ENCODE measurements at places on chromosomes 11 and 22. TPM values are rescaled to one million over a fixed set of nuclear protein-coding genes. Genes with fewer than 3 reads are reported as not detected.

GRCh38 chr11:36098087-36098486 is 154.2 kb downstream of the LDLRAD3 start:
- peak; percentile 62 for DNase-seq

GRCh38 chr22:41340357-41340756 is 39.0 kb downstream of the ZC3H7B start:
- no peak for DNase-seq

DNA sequence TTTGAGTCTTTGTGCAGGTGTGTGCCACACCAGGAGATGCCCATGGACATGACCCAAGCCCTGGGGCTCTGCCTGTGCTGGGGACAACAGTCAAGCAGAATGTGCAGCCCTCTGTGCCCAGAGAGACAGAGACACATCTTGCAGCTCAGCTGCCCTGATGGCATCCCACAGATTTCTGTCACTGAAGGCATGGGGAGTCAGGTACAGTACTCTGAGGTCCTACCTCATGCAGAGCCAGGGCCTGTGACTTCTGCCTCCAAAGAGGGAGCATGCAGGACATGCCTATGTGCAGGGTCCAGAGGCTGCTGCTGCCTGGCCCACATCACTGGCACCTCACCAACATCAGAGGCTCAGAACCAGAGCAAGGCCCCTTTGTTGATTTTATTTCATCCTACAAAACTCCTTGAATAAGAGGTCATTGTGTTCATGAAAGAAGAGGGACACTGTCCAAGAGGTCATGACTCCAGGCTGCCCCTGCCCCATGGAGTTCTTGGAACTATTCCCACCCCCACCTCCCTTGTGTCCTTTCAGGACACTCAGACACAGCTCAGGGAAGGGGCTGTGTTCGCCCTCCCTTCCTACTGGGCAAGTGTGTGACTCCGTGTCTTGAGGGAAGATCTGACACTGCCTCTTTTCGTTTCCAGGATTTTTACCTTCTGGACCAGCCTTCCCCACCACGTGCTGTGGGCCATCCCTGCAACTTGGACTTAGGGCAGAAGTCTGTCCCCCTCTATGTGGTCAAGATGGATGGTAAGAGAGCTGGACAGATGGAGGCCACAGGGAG is 62.3 kb downstream of the BTG4 start:
- DNase-seq = no peak

Gene WNT11
- 20.0 TPM for total RNA-seq

Gene RIMBP3C
- total RNA-seq = not detected

Gene TRIM49
- total RNA-seq = not detected

Gene LBHD1
- 3.2 TPM for total RNA-seq

Gene APOL5
- not detected for total RNA-seq

- DNase-seq = peak; percentile 59
Observed at GRCh38 chr11:69292221-69292648, 1.7 kb upstream of the MYEOV start.

GRCh38 chr22:30941363-30941740 is 27.2 kb downstream of the MORC2 start:
- no peak for DNase-seq

DNA sequence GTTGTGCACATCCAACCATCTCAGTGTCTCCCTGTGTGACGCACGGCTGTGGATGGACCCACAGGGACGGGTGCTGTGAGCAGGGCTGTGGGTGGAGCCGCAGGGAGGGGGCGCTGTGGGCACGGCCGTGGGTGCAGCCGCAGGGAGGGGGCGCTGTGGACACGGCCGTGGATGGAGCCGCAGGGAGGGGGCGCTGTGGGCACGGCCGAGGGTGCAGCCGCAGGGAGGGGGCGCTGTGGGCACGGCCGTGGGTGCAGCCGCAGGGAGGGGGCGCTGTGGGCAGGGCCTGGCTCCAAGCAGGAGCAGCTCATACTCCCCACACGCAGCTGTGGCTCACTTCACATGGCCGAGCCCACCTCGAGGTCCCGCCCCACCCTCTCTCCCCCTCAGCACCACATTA is 6.0 kb upstream of the MAPK11 start:
- peak; percentile 78 for DNase-seq

GRCh38 chr22:31737932-31738331 is 12.0 kb downstream of the PRR14L start:
- DNase-seq = no peak

Gene FOLR3
- 1.8 TPM for total RNA-seq

- DNase-seq = no peak
Observed at GRCh38 chr11:115179636-115180035, 324.6 kb downstream of the CADM1 start.

Gene FXYD6
- total RNA-seq = 34.6 TPM

DNA sequence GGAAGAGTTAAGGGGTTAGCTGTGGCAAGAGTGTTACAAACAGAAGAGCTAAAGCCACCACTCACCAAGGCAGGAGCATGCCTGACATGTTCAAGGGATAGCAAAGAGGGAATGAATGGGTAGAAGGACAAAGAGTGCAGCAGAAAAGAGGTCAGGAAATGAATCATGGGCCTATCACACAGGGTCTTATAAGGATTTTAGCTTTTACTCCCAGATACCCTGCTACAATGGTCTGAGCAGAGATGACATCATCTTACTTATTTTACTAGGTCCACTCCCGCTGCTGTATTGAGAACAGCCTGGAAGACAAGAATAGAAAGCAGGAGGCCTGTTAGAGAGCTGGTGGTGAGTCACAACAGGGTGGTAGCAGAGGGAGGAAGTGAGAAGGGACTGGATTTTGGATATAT is 9.8 kb downstream of the TRAF6 start:
- DNase-seq = no peak

- peak; percentile 94 for DNase-seq
Observed at GRCh38 chr22:41946629-41947423, at the start of gene CENPM. Gene CENPM (minus strand): TSS chr22:41947152. CDS start chr22:41947076, 76 bp downstream.

DNA sequence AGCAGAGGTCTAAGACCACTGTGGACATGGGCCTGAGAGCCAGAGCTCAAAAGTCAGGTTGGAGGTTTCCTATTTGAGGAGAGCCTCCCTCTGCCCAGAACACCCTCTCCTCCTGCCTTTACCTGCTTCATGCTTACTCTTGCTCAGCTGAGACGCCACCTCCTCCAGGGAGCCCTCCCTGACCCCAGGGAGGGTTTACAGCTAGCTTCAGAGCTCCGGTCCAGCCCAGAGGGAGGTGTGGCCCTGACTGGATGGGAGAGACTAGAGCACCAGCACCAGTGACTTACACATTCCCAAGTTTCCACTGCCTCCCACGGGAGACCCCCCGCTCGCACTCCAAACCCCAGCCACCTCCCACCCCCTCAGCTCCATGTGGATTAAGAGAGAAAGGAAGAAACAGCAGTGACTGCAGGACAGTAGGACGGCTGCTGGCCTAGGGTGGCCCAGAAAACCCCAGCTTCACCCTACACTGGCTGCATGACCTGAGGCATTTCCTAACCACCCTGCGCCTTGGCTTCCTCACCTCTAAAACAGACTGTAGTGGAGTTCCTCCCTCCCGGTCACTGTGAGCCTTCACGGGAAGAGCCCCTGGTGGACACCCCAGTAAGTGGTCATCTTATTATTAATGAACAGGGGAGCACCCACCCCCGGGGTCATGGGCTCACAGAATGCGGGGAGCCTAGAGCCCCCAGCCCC is 24.5 kb upstream of the PDGFB start:
- no peak for DNase-seq

Gene LIPT2
- total RNA-seq = 3.3 TPM

Gene SOX10
- 1.2 TPM for total RNA-seq

GRCh38 chr11:131649856-131650255 is 279.4 kb downstream of the NTM start:
- DNase-seq = no peak

GRCh38 chr11:65931773-65932557 is 12.7 kb downstream of the DRAP1 start:
- DNase-seq = no peak

Gene GLB1L2
- total RNA-seq = 0.30 TPM

Gene MPPED2
- 8.9 TPM for total RNA-seq

DNA sequence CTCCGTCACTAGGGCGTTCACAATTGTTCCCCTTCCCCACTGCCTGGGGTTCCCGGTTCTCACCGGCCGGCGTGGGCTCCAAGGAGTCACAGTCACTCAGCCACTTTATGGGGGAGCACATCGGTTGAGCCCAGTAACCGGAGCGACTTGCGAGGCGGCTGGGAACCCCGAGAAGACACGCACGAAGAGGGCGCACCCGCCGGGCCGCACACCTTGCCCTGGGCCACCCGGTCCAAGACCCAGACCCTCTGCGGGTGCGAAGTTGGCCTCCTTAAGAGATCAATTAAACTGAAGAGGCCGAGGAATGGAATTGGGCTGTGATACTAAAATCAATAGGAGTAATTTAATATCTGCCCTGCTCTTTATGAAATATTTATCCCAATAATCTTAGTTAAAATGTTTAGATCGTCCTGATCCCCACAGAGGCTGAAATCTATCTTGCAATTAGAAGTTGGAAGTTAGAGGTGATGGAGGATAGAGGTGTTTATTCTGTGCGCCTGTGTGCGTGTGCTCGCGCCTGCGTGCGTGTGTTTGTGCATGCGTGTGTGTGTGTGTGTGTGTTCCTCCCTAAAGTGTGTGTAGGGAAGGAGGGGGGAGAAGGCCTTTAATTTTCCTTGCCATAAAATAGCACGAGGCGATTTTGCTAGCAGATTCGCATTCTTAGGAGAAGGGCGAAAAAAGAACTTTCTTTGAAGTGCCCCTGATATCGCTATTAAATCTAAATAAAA is 954 bp upstream of the MN1 start:
- no peak for DNase-seq

DNA sequence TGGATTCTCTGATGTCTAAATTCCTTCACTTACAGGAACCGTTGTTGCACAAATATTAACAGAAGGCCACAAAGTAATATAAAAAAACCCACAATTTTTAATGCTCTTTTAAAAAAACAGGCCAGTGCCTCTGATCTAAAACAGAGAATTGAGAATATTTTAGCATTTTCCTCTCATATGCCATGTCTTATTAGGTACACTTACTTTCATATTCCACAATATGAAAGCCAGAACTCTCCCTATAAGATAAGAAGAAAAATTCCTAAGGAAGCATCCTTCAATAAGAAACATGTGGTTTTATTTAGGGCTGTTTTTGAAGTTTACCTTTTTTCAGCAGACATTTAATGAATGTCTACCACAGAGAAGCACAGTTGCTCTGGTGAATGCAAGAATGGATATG is 214.5 kb downstream of the FAT3 start:
- DNase-seq = no peak

Gene NLRP6
- 0.11 TPM for total RNA-seq

DNA sequence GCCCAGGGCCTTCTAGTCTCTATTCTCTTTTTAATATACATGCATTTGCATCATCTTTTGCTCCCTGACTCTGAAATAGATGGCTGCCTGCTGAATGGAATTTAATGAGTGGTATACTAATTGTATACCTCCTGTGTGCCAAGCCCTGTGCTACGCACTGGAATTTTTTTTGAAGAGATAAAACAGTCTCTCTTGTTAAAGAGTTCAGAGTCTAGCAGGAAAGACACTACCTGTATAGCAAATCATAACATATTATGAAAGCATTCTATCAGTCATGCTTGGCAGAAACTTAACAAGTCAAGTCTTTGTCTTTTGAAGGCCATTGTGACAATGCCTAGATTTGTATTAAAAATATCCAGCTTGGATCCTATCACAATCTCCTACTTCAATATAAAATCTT is 63.7 kb upstream of the SESN3 start:
- DNase-seq = no peak

DNA sequence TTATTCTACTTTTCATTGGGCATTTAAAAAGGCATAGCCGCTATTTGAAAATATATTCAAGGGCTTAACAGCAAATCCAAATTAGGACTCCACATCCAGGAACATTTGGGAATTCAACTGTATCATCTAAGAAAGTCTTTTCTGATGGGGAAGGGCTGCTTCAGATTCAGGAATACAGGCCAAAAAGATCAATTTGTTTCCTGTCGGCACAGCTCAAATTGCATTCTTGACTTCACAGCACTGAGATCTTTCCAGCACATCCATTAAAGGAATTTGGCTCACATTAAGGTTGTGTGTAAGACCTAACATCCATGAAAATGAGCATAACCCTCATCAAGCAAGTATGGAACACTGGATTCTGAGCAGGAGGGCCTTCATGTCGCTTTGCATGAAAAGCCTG is 1169.5 kb upstream of the CCDC90B start:
- no peak for DNase-seq

Gene SPI1
- total RNA-seq = 11.1 TPM

Gene TTC36
- 0.30 TPM for total RNA-seq

DNA sequence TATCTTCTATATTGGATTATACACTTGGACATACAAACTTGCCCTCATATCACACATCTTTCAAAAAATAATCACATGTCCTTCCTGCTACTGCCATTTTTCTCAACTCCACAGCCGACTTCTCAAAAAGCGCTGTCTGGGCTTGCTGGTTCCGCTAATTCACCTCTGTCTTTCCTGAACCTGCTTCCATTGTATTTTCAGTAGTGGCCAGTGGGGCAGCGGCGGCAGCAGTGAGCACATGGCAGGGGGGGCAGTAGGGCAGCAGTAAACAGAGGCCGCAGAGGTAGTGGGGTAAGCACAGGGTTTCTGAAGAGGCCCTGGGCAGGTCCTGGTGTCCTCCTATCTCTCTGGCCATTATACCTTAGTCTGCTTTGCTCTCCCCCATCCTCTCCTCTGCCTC is 126.3 kb downstream of the RRAS2 start:
- DNase-seq = no peak

- no peak for DNase-seq
Observed at GRCh38 chr11:128603003-128603696, 15.8 kb upstream of the ETS1 start.

- no peak for DNase-seq
Observed at GRCh38 chr11:5242933-5243815, 6.5 kb downstream of the HBG1 start.

- no peak for DNase-seq
Observed at GRCh38 chr11:70192666-70193410, 10.3 kb upstream of the FADD start.

DNA sequence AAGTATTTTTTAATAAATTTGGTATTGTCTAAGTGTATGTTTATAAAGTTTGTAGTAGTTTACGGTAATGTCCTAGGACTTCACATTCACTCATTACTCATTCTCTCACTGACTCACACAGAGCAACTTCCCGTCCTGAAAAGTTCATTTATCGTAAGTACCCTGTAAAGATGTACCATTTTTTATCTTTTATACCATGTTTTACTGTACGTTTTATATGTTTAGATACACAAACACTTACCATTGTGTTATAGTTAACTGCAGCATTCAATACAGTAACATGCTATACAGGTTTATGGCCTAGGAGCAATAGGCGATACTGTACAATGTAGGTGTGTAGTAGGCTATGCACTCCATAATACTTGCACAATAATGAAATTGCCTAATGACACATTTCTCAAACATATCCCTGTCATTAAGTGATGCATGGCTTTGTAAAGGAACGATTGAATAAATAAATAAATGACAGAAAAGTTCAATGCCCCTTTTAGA is 12.5 kb upstream of the CARD18 start:
- DNase-seq = no peak

Gene TMEM191B
- 0.32 TPM for total RNA-seq

Data from Right ventricle myocardium superior (tissue), 1 donor.